ENCODE measurements at places on chromosomes 11 and 22.

- no peak for ATAC-seq
Observed at GRCh38 chr11:35239471-35240075, 100.6 kb downstream of the CD44 start.

- no peak for ATAC-seq
Observed at GRCh38 chr11:44377914-44378321, 68.0 kb upstream of the ALX4 start.

DNA sequence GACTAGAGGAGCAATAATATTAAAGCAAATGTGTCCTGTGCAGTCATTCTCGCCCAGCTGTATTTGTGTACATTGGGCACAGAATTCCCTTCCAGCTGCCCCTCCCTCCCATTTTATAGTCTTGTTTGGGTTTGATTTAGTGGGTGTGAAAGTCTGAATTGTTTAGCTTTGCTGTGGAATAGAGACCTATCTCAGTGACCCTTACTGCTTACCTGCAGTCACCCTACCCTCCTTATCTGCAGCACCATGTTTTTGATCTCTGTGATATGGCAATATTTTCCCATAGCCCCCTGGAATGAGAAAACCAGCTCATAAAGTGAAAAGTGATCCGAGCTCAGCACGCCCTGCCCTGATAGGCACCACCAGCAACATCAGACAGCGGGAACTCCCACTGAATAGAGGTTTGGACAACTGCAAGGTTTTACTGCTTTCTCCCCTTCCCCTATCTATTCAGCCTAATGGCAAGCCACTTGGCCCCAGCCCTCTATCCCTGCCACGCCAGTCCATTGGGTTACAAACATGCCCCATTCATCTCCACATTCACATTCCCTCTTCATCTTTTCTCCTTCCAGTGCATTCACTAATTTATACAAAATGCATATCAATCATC, 199.0 kb downstream of the ETS1 start:
- no peak for ATAC-seq

DNA sequence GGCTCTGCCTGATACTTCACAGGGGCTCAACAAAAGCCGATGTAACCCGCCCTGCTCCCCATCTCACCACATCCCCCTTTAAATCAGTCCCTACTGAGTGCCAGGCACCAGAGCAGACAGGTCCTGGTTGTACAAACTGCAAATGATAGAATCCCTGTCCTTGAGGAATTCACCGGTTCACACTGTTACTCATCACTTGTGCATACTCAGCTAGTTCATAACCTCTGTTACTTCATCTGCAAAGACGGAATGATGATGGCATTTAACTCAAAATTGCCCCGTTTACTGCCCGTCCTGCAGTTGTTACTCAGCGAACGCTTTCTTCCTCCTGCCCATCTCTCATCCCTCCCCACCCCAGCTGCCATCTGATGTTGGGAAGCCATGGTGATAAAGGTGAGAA, 384.7 kb downstream of the OPCML start:
- no peak for ATAC-seq

DNA sequence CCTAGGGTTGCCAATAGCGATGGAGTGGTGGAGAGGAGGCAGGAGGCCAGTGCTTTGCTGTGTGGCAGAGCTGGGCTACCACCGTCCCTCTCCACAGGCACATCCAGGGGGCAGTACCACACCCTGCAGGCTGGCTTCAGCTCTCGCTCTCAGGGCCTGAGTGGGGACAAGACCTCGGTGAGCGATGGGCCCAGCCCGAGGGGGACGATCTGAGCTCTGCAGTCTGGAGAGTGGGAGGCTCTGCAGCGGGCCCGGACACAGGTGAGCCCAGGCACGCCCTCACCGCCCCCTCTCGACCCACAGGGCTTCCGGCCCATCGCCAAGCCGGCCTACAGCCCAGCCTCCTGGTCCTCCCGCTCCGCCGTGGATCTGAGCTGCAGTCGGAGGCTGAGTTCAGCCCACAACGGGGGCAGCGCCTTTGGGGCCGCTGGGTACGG, 2.5 kb downstream of the PKP3 start:
- peak; percentile 84 for ATAC-seq

DNA sequence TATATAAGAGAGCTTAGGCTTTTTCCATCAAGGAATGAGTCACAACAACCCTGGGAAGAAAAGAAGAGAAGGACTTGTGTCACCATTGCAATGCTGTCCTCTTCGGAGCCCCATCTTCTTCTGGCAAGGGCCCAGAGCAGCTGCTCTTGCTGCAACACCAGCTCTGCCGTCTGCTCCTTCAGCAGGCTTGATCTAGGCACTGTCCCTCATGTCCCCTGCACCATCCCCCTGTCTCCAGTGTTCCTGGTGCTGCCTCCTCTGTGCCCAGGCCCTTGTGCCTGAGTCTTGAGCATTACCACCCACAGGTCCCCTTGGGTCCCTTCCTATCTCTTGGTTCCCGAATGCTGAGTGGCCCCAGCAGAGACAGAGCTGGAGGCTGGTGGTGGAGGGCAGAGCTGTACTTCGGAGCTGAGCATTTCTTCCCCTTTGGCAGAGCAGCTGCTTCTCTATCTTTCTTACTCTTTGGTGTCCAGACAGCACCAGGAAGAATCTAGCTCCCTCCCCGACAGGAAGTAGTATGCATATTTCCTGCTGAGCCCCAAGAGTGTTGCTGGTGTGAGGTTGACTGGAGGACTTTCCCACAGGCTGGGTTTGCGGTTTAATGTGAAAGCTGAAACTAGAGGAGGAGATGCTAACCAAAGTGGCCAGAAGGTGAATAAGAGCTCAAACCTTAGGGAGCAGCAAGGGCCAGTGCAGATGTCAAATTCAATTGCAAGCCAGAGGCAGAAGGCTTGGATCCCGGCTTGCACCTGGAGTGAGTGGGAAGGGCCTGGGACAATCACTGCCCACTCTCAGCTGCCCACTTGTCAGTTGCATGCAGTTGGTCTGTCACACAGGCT, 27.8 kb downstream of the WEE1 start:
- peak; percentile 57 for ATAC-seq

GRCh38 chr22:24576778-24577177, 16.1 kb downstream of the LRRC75B start:
- ATAC-seq = no peak

- ATAC-seq = no peak
Observed at GRCh38 chr11:126411971-126412381, 56.5 kb downstream of the ST3GAL4 start.

- no peak for ATAC-seq
Observed at GRCh38 chr11:117924631-117925170, 4.5 kb downstream of the TMPRSS13 start.

DNA sequence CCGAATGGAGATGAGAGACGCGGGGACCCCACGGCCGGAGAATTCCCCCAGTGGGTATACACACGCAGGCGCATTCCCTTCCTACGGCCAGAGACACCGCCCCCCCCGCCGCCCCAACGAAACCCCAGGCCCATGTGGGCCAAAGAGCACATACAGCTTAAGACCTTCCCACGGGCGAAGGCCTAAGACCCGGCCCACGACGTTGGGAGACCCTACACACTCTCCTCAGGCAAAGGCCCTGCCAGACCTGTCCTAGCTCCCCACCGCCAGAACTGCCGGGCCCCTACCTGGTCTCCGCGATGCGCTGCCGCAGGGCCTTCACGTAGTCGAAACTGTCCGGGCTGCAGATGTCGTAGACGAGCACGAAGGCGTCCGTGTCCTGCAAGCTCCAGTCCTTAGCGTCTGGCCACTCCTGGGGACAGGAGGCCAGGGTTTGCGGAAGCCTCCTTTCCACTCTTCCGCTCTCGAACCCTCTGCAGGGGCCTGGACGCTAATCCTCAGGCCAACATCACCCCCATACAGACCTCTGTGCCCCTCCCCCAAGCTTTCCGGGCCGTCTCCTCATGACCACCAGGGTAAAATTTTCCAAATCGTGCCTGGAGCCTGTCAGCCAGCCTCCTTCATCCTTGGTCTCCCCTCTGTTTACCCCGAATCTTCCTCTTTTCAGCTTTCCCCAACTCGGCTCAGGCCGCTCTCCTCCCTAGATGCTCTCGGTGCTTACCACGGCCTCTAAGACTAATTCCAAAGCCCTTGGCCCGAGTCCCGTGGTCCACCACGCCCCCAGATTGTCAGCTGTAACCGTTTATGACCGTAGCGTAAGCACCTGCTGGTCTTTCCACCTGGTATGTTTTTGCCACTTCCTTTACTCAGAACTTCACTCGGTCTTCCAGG, 1.7 kb downstream of the RASL10A start:
- ATAC-seq = no peak

DNA sequence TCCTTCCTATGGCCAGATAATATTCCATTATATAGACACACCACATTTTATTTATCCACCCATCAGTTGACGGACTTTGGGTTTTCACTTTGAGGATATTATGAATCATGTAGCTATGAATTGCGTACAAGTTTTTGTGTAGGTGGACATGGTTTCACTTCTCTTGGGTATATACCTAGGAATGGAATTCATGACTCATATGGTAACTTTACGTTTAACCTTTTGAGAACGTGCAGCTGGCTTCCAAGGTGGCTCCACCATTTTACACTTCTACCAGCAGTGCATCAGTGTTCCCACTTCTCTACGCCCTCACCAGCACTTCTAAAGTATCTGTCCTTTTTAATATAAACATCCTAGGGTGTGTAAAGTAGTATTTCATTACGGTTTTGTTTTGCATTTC, 112.0 kb downstream of the PLEKHA7 start:
- no peak for ATAC-seq

DNA sequence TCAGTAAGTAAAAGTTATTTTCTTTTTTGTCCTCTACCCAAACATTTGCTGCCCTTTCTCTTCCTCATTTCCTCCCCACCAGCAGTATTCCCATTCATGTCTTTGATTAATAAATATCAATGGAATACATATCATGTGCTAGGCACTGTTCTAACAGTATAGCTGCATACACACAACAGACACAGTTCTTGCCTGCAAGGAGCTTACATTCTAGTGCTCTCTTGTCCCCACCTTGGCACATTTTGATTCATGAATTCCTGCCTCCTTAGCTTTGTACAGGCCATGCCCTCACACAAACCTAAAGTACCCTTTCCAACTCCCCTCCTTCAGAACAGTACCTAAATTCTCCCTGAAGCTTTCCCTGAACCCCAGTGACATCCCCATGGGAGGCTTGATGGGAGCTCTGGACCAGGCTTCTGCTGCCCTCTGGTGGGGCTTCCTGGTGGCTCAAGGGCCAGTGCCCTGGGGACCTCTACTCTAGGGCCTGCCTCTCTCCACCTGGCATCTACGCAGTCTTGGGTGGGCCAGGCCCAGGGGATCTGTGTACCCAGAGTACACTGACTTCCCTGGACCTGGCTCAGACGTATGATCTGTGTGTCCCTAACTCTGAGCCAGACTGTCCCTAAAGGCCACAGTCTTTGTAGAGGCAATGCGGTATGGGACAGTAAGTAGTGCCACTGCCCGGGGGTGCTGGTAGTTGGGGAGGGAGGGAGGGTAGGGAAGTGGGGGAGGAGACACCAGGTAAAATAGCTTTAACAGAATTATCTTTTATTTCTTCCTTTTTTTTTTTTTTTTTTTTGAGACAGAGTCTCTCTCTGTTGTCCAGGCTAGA, 14.1 kb downstream of the RPS13 start:
- peak; percentile 99 for ATAC-seq

DNA sequence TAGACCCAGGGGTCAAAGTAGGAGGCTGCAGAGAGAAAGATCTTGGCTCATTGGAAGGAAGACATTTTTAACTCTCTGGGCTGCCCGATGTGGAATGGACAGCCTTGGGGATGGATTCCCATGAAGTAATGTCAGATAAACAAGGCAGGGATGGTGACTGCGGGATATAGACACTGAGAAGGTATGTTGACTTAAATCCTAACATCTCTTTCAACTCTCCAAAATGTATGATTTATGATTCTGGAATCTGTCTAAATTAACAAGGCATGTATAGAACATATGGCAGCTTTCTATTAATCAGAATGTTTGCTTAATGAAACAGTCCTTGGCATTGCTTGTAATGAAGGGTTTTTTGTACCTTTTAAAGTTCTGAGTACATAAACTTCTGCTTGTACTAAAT, 56.1 kb upstream of the VSTM5 start:
- no peak for ATAC-seq

DNA sequence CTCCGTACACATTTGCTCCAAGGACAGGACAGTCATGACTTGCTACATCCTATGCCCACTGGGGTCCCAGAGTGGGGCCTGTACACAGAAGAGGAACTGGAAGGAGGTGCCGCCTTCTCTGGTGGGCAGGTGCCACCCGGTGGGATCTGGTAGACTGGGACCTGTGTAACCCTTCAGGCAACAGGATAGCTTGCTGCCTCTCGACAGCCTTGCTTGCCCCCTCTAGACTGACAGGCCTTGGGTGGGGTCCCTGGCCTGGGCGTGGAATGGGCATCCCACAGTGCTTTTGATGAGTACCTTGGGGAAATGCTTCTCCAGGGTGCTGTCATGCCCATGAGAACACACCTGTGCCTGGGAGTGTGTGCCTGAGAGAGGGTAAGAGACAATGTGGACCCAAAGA, 15.8 kb downstream of the SHANK3 start:
- no peak for ATAC-seq

GRCh38 chr11:1401656-1402221, 12.0 kb downstream of the BRSK2 start:
- peak; percentile 70 for ATAC-seq

- ATAC-seq = no peak
Observed at GRCh38 chr22:45454275-45454674, 40.8 kb downstream of the RIBC2 start.

DNA sequence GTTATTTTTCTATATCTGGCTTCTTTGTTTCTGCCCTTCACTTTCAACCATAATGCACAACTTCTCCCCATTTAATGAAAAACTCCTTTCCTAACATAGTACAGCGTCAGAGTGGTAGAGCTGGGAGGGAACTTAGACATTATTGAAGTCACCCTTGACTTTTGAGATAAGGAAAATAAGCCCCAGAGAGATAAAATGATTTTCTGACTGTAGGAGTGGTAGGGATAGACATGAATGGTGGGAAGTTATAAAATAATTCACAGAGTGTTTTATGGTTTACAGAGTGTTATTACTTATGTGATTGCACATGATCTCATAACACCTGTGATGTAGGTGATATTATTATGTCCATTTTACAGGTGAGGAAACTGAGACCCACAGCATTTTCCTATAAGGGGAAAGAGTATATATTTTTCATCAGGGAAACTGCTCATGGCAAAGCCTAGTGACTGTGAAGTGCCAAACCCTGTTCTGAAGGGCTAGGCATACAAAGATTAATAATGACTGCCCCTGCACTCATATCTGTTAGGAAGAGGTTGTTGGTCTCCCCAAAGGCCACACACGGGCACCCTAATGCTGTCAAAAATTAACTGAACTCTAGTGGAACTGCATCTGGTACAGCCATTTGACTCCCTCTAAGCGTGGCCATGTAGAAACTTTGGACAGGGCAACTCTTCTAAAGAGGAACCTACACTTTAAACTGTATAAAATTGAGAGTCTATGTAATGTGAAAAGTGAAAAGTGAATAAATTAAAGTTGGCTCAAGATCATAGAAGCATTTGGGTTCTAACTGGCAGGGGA, 61.1 kb upstream of the PICALM start:
- no peak for ATAC-seq

- peak; percentile 36 for ATAC-seq
Observed at GRCh38 chr11:62593434-62594044, 2.2 kb upstream of the TUT1 start.

- no peak for ATAC-seq
Observed at GRCh38 chr11:2359557-2359956, 17.6 kb upstream of the CD81 start.

- ATAC-seq = peak; percentile 94
Observed at GRCh38 chr11:128802358-128802981, 64.6 kb downstream of the KCNJ1 start.

Measured in SK-N-SH treated with all-trans-retinoic acid at 6 μM for 48 hours (cell line).